NCI-H2029 (cell line): ENCODE measurements at places on chromosomes 16 and 17.

- DNase-seq: no peak
Measured at GRCh38 chr16:11797957-11798299, 870 bp upstream of the ZC3H7A start.

DNA sequence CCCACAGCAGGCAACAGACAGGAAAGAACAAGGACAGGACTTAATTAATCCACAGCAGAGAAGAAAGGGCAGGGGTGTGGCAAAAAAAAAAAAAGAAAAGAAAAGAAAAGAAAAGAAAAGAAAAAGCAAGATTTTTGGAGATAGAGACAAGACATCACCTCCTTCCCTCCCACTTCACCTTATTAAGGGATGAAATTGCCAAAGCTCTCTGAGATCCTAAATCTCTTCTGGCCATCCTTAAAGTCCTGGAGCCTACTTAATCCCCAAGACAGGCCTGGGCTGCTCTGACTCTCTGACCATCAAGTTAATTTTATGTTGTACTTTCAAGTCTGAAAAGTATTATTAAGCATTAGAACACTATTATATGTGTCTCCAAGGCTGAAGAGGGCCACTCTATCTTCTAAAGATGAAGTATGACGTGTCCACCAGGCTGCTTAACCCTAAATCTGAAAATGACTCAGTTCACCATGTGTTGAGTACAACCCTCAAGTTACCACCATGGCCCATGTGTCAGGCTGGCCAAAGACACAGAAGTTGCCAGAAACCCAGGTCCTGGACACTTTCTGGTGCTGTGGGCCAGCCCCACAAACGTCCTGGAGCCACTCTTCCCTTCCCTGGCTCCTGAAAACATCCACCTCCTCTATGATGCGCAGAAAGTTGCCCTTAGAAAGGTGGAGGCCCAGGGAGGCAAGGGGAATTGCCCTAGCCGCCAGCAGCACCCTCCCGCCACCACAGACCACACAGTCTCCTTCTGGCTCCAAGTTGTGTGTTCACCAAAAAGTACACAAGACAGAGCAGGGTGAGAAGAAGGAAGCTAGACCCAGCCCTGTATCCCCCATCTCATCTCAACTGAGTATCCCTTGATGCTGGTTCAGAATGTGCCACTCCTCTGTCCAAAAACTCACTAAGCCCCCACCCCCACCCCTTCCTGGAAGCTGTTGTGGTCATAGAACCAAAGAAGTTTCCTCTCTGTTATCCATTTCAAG lies 2.7 kb downstream of the SOCS1 start:
- no peak for DNase-seq

DNA sequence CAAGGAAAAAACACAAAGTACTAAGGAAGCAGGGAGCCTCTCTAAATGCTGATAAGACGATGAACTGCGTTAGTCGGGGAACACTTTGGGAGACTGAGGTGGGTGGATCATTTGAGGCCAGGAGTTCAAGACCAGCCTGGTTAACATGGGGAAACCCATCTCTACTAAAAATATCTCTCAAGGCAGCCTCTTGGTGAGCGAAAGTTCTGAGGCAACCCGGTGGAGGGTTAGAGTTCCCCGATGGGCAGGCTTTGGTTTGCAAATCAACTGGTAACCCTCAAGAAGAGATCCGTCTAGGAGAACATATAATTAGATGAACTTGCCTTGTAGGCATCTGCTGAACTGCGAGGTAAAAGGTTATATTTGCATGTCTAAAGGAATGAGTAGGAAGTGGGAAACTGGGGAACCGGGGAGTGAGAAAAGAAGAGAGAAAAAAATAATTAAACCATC lies 44.6 kb downstream of the WSB1 start:
- no peak for DNase-seq

- no peak for DNase-seq
Measured at GRCh38 chr16:5042574-5043171, 8.9 kb upstream of the NAGPA start.

DNA sequence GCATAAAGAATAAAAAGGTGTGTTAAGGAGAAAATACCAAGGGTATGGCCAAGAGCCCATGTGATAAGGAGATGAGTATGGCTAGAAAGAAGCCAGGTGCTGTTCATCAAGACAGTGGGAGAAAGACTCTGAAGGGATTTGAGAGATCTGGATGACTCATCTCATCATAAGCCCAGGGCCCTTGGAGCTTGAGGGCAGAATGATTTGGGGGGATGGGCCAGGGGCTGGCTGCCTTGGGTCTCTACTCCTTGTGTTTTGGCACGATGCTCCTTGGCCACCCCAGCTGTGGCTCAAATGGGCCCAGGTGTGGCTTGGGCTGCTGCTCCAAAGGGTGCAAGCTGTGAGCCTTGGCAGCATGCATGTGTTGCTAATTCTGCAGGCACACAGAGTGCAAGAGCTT lies 14.5 kb upstream of the TNFRSF13B start:
- no peak for DNase-seq

DNA sequence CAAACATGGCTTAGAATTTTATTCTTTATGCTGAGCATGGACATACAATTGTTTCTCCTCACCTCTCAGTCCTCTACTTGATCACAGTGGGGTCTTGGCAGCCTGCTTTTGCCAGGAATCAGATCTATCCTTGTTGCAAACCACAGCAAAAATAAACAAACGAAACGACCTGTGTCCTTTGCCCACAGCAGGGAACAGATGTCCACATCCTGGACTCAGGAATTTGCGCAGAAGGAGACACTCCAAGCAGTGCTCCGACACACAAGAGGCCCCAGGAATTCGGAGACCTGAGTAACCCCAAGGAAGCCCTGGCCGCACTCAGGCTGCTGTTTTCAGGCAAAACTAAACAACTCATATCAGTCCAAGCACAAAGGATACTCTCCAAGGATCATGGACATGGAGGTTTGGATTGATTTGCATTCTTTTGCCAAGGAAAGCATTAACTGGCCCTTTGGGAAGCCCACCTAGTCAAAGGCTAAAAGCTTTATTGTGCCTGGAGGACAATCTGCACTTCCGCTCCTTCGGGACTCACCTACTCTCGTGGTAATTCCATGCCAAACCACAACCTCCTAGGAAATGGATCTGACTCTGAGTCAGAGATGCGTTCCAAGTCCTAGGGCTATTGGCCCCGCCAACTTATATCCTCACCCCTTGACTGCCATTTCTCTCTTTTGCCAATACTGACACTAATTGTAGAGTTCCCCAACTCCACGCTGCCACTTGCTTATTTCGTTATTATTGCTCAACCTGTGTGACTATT lies 271.1 kb upstream of the CDH11 start:
- DNase-seq: no peak

DNA sequence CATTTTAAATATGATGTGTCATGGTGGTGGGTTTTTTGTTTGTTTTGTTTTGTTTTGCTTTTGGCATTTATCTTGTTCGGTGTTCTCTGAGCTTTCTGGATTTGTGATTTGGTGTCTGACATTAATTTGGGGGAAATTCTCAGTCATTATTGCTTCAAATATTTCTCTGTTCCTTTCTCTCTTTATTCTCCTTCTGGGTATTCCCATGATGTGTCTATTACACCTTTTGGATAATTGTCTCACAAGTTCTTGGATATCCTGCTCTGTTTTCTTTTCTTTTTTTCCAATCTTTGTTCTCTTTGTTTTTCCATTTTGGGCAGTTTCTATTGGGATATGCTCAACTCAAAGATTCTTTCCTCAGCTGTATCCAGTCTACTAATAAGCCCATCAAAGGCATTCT lies 88.5 kb downstream of the MARCHF10 start:
- DNase-seq: no peak

- no peak for DNase-seq
Measured at GRCh38 chr16:2775765-2776499, 1.1 kb downstream of the ELOB start.
